ENCODE measurements at places on chromosomes 6 and 20.

DNA sequence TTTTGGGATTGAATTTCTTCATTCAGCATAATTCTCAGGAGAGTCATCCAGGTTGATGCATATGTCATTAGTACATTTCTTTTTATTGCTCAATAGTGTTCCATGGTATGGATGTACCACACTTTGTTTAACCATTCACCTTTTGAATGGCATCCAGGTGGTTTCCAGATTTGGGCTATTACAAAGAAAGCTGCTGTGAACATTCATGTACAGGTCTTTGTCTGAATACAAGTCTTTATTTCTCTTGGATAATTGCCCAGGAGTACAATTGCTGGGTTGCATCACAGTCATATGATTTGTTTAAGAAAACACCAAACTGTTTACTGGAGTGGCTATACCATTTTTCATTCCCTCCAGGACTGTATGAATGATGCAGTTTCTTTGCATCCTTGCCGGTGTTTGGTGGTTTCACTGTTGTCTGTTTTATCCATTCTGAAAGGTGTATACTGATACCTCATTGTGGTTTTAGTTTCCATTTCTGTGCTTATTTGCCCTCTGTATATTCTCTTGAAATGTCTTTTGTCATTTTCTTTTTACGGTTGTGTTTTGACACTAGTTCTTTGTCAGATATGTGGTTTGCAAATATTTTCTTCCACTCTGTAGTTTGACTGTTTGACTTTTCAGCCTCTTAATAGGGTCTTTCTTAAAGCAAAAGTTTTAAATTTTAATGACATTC lies 8.8 kb downstream of the CDKAL1 start:
- DNase-seq, result no peak

- DNase-seq, result no peak
Observed at GRCh38 chr20:10618611-10619245, 55.1 kb downstream of the JAG1 start.

DNA sequence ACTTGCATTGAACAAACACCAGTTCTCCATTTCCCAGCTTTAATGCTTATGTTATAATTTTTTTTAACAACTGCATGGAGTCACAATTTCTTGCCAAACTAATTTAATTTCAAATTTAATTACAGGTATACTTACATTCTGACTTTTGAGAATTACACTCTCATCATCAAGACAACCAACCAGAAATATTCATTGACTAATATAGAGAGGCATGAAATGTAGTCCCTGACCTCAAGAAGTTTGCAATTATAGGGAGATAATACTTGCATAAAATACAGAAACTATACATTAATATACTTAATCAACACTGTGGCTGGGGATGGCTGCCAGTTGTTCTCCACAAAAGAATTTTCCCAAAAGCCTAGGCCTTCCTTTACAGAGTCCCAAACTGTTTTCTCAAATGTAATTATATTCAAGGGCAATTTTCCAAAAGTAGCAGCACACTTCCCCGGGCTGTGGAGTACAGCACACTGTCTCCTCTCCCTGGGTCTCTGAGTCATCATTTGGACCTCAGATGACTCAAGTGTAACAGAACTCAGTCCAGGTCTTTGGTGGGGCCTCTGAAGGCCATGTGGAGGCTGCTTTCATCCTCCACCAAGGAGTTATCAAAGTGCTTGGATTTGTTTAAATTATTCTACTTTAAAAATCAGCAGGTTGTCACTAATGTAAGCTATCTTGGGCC lies 114.1 kb downstream of the KIF16B start:
- no peak for DNase-seq

DNA sequence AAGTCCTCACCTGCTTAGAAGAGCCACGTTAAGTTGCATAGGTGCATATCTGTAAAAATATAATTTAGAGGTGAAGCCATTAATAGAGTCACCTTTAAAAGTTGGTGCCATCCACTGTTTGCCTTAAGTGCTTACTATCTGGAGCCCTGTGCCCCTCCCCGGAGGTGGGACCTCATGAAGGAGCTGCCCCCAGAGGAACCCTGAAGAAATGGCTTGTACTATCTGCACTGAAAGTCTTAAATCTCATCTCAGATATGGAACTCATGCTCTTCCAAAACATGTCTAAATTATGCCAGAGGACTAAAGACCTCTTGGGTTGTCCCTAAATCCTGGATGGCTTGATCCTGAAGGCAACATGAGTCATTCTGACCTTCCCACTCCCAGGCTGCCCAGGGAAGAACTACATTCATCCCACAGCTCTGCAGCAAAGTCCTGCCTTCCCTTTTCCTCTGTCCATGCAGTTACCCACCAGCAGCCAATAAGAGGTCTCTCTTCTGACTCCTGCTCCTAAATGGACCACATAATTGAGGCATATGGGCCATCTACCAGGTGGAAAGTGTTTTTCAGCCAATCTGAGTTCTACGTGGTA lies 85.3 kb downstream of the ASXL1 start:
- DNase-seq, result no peak

- no peak for DNase-seq
Observed at GRCh38 chr6:102911571-102911970, 1518.1 kb downstream of the GRIK2 start.

- DNase-seq, result no peak
Observed at GRCh38 chr6:68730291-68731054, 95.4 kb downstream of the ADGRB3 start.

DNA sequence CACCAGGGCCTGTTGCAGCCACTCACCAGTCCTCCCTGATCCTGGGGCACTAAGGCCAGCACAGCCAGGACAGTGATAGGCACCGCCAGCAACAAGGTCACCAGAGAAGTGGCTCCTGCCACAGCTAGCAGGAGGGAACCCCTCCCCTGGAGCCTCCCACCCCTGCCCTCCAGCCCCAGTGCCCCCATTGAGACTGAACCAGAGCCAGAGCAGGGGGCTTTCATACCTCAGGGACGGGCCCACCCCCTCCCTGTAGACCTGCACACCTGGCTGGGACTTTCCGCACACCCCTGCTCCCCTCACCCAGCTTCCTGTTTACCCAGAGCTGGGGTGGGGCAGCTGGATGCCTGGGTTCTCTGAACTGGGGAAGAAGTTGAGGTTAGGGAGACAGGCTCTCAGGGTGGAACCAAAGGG lies at the start of gene LTB:
TSS of gene LTB (minus strand) at position 195 of the 414 bp plus-strand sequence. CDS start at position 188, 7 bp downstream.
- DNase-seq, result no peak

GRCh38 chr6:166341464-166341863 lies 881 bp downstream of the SFT2D1 start:
- no peak for DNase-seq

GRCh38 chr6:137166247-137167098 lies 7.0 kb downstream of the IL22RA2 start:
- no peak for DNase-seq

DNA sequence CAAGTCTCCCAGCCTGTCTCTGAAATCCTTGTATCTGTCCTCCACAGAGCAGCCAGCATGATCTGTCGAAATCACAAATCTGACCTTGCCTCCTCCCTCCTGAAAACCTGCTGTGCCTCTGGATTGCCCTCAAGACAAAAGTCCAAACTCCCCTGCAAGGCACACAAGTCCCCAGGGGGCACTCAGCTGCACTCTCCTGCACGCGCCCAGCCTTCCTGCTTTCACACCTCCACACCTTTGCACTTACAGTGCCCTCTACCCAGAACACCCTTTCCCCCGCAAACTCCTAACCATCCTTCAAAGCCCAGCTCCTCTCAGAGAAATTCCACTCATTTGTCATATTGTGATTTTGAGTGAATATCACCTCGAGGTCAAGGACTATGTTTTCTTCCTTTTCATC lies 83.4 kb upstream of the TOP1 start:
- no peak for DNase-seq

GRCh38 chr6:37532122-37532521 lies 32.4 kb upstream of the CCDC167 start:
- DNase-seq, result no peak

GRCh38 chr20:7269452-7269851 lies 502.0 kb downstream of the BMP2 start:
- DNase-seq, result no peak

GRCh38 chr6:20805021-20805420 lies 270.8 kb downstream of the CDKAL1 start:
- DNase-seq, result no peak

DNA sequence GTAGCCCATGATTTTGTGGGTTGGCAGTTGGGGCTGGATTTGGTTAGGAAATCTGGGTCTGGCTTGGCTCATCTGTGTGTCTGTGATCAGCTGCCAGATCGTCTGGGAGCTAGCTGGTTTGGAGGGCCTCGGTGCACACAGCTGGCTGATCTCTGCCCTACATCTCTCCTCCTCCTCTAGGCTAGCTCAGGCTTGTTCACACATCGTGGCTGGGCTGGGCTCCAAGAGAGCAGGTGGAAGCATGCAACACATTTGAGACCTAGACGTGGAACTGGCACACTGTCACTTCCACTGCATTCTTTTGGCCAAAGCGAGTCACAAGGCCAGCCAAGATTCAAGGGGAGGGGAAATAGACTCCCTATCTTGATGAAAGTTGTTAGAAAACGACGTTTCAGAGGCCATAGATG lies 15.9 kb downstream of the NDUFAF5 start:
- DNase-seq, result no peak

- DNase-seq, result no peak
Observed at GRCh38 chr6:106830930-106831329, 143.6 kb downstream of the CD24 start.

- no peak for DNase-seq
Observed at GRCh38 chr6:112330879-112331265, 16.3 kb upstream of the RFPL4B start.

- DNase-seq, result no peak
Observed at GRCh38 chr6:47455533-47456209, 21.9 kb upstream of the CD2AP start.

DNA sequence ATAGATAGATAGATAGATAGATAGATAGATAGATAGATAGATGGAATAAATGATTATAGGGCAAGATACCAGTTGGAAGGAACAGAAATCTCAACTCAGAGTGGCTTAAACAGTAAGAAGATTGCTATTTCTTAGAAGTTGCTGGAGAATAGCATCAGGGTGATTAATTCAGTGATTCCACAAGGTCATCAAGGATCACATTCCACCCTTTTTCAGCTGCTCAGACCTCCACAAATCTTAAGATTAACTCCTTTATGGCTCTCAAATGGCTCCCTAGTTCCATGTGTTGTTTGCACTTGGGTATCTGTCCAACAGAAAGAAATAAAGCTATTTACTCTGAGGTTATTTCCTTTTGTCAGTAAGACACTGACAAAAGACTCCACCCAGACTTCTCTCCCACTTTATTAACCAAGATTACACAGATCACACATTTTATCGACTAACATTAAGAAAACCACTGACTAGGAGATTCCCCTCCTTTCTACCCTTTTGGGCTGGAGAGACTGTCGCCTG lies 68.3 kb upstream of the KIF16B start:
- no peak for DNase-seq

DNA sequence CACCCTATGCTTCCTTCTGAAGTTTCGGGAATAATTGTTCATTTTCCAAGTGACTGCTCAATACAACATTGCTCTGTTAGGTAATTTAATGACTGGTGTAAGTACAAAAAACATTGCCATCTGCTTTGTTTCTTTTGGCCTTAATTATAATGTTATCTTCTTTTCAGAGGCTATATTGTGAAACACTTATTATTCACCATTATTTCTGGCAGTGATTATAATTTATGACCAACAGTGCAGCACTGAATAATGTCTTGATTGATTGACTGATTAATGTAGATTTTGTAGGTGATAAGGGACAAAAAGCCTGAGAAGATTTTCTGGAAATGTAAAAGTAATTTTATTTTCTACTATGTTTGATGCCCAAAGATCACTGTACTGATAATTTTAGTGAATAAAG lies 377.7 kb downstream of the PLCB1 start:
- no peak for DNase-seq

Measured in stimulated activated CD8-positive, alpha-beta memory T cell treated with anti-CD3 and anti-CD28 coated beads, Interleukin-15, amount 100 ng/mL, for 1 hour (primary cell).